Osteoblast (primary cell): ENCODE measurements at places on chromosomes 5 and 9. TPM values are rescaled to one million over a fixed set of nuclear protein-coding genes. Genes with fewer than 3 reads are reported as not detected.

The GCNT4 gene
- total RNA-seq = 2.5 and 2.7 TPM in 2 replicates

The SEMA6A gene
- total RNA-seq = under 0.01 TPM in 2 replicates

The CDH9 gene
- not detected in 2 replicates for total RNA-seq

The AGXT2 gene
- not detected in 2 replicates for total RNA-seq

The CAVIN4 gene
- total RNA-seq = 1.4 and 1.5 TPM in 2 replicates

The PIP5KL1 gene
- total RNA-seq = 2.2 and 3.5 TPM in 2 replicates

The CENPK gene
- total RNA-seq = 8.5 and 11.9 TPM in 2 replicates

The TAF11L9 gene
- not detected in 2 replicates for total RNA-seq

The WNK2 gene
- total RNA-seq = not detected in 2 replicates

The DBH gene
- not detected in 2 replicates for total RNA-seq

The SPATA31A1 gene
- total RNA-seq = not detected in 2 replicates

The MGAT1 gene
- total RNA-seq = 104 and 113 TPM in 2 replicates

The SUSD3 gene
- 0.36 and 0.88 TPM in 2 replicates for total RNA-seq

The PLAC8L1 gene
- total RNA-seq = not detected in 2 replicates

The OSTF1 gene
- total RNA-seq = 30.0 and 35.1 TPM in 2 replicates

The SLC34A3 gene
- not detected in 2 replicates for total RNA-seq

The SYK gene
- total RNA-seq = not detected in 2 replicates

The GABRA6 gene
- not detected in 2 replicates for total RNA-seq

The SOHLH1 gene
- total RNA-seq = not detected in 2 replicates

The TSSK1B gene
- 0.72 and 0.88 TPM in 2 replicates for total RNA-seq

The SLC6A19 gene
- total RNA-seq = not detected in 2 replicates

The UGT3A1 gene
- total RNA-seq = not detected in 2 replicates

The NME5 gene
- total RNA-seq = 5.9 and 6.5 TPM in 2 replicates

The TAF1L gene
- total RNA-seq = not detected in 2 replicates

The PCDHGA12 gene
- 20.6 and 33.6 TPM in 2 replicates for total RNA-seq
